ENCODE measurements at places on chromosomes 3 and 15.

GRCh38 chr3:195269375-195270078 is 1.4 kb downstream of the XXYLT1 start:
- no peak for DNase-seq

- DNase-seq: no peak
Measured at GRCh38 chr3:44419923-44420650, 57.4 kb downstream of the ZNF445 start.

DNA sequence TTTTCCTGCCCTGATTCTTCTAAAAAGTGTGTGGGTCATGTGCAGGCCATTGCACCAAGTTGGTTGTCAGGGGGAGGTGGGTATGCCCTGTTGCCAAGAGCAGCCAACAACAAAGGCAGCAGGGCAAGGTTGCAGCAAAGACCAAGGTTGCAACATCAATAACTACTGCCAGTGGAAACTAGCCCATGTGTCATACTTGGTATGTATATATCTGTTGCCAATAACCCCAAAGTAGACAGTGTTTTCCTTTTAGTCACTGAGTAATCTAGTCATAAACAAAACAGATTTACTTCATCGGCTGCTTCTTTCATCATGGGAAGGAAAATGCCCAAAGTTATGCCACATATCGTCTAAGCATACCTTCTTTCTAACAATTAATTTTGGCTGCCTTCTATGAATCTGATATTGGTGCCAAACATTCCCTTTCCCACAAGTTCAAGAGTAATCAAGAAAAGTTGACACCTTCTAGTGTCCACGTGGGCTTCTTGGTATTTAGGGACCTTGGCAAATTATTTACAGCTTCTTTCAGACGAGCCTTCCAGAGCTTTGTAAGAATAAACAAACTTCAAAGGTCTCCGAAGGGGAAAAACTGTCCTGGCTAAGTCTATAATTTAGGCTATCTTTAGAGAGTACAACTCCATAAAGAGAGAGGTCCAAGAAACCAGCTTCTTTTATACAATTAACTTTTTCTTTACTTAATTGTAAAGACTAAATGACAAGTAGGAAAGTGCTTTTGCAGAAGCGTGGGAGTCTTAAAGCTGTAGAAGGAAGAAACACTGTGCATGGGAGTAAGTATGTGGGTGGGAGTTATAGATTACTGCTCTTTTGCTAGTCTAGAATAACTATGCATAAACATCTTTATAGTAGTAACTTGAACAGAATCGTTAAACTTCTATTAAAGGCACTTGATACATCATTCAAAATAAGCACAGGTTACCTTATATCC is 10.0 kb upstream of the MBNL1 start:
- peak; percentile 98 for DNase-seq

GRCh38 chr3:179309225-179310078 is 13.4 kb upstream of the ZNF639 start:
- DNase-seq: no peak

GRCh38 chr15:81939604-81940440 is 106.0 kb downstream of the MEX3B start:
- DNase-seq: peak; percentile 58

DNA sequence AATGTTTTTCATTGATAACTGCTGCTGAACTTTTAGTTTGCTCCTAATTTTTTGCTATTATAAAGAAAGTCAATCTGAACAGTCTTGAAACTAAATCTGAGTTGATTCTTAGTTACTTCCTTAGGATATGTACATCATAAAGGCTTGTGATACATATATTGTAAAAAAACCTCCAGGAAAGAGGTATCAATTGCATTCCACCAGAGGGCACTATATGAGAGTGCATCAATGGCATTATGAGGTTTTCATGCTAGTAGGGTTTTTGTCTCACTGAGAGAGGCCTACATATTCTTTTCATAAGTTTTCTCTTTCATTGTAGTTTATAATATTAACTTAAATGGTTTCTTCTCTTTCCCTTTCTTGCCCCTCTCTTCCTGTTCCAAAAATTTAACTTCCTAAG is 46.9 kb downstream of the PIK3R4 start:
- peak; percentile 55 for DNase-seq

DNA sequence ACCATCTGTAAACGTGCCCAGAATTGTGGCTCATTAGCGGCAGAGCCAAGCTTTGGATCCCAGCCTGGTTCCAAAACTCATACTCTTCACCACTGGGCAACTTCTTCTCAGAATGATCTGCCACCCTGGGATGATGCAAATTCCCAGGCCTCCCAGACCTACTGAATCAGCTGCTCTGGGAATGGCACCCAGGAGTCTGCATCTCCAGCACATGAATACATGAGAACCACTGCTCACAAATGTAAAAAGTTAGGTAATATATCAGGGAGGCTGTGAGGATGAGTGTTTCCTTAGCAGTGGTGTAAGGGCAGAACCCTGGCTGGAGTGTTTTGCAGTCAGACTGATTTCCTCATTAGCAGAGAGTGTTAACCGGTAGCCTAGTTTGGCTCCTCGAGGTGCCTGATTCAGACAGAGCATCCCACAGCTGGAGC is 94.2 kb downstream of the LIPC start:
- DNase-seq: no peak

DNA sequence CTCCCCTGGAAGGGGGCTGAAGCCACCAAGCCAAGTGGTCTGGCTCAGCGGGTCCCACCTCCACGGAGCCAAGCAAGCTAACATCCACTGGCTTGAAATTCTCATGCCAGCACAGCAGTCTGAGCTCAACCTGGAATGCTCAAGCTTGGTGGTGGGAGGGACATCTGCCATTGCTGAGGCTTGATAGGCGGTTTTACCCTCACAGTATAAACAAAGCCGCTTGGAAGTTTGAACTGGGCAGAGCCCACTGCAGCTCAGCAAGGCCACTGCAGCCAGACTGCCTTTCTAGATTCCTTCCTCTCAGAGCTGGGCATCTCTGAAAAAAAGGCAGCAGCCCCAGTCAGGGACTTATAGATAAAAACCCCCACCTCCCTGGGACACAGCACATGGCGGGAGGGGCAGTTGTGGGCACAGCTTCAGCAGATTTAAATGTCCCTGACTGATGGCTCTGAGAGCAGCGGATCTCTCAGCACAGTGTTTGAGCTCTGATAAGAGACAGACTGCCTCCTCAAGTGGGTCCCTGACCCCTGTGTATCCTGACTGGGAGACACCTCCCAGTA is 23.2 kb upstream of the IGSF10 start:
- DNase-seq: no peak

DNA sequence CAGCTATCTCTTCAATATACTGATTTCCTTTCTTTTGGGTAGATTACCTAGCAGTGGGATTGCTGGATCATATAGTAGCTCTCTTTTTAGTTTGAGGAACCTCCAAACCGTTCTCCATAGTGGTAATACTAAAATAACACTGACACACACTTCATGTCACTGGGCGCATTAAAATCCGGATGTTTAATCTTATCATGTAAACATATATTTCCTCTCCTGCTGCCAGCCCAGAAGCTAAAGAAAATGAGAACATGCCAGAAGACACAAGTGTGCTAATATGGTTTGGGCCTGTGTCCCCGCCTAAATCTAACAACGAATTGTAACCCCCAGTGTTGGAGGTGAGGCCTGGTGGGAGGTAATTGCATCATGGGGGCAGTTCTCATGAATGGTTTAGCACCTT is 23.6 kb upstream of the KCNMB2 start:
- no peak for DNase-seq

DNA sequence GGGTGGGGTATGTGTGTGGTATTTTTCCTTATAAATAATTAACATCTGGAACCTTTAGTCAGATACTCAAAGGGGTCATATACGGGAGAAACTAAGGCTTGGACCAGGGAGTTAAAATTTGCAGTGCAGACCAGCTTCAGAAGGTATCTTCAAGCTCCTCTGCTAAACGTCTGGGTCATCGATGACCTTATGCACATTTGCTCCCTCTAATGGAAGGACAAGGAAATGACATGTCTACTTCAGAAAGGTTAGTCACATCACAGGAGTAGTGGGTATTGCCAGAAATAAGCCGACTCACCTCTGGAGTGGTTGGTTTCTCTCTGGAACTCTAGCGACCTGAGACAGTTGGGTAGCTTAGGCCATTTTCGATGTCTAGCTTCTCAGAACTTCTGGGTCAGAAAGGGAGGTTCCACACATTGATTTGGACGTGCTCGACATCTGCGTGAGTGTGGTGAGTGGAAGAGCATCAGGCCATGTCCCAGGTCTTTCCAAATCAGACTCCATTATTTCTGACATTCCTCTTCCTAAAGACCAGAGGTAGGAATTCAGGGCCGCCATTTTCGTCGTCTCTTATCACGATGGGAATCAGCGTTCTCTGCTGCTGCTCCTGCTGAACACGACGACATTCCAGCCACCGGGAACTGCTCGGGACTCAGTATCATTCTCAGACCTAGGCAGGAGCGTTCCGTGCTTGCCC is 31.8 kb upstream of the RASA2 start:
- peak; percentile 88 for DNase-seq

- no peak for DNase-seq
Measured at GRCh38 chr3:15803921-15804320, 6.1 kb upstream of the ANKRD28 start.

GRCh38 chr15:75738014-75738646 is 25.5 kb upstream of the CSPG4 start:
- no peak for DNase-seq

DNA sequence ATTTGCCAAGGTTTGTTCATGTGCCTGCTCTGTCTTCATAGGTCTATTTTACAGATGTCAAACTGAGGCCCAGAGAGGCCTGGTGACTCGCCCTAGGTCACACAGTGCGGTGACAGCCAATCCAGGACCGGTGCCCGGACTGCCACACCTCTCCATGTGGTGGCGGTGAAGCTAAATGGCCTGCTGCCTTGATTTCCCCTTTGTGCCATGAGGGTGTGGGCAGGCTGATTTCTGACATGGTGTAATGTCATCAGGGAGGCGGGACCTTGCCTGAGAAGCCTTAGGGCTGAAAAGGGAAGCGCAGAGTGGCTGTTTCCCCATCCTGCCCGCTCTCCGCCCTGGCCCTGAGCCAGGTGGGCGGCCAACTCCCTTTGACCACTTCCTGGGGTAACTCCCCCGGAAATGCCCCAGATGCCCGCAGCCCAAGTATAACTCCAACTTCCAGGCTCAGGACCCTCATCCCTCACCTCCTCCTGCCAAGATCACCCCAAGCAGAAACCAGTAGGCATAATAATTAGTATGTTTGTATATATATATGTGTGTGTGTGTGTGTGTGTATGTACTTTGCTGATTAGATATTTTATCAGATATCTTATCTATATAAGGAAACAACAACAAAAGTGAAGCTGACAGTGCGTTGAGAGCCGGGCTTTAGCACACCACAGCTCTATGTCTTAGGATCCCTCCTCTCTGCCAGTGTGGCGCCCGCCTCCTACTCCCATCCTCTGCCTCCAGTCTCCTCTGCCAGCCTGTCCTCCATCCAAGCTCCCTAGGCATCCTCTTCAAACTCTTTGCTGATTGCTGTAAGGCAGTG is 63.9 kb downstream of the IQSEC1 start:
- no peak for DNase-seq

GRCh38 chr3:54578417-54578816 is 349.4 kb downstream of the LRTM1 start:
- no peak for DNase-seq

- peak; percentile 36 for DNase-seq
Measured at GRCh38 chr3:183825456-183826161, at the start of gene MAP6D1. Gene MAP6D1 (minus strand): TSS chr3:183825577. CDS start chr3:183825547, 30 bp downstream.

GRCh38 chr3:16090024-16090423 is 84.5 kb upstream of the GALNT15 start:
- peak; percentile 86 for DNase-seq

DNA sequence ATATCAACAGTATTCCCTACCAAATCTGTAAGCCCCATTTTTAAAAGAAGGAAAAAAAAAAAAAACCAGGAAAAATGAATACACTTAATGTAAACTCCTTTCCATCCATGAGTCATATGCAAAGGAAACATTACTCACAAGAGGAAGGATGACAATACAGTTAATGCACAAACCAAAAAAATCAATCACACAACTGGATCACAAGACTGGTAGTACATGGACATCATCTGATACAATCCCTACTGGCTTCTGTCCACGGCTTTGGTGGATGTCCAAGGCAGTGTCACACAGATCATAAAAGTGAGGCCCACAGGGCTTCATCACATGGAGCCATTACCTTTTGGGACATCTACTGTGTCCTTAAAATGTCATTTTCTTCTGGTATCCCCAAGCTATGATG is 44.0 kb downstream of the SUCLG2 start:
- peak; percentile 73 for DNase-seq

DNA sequence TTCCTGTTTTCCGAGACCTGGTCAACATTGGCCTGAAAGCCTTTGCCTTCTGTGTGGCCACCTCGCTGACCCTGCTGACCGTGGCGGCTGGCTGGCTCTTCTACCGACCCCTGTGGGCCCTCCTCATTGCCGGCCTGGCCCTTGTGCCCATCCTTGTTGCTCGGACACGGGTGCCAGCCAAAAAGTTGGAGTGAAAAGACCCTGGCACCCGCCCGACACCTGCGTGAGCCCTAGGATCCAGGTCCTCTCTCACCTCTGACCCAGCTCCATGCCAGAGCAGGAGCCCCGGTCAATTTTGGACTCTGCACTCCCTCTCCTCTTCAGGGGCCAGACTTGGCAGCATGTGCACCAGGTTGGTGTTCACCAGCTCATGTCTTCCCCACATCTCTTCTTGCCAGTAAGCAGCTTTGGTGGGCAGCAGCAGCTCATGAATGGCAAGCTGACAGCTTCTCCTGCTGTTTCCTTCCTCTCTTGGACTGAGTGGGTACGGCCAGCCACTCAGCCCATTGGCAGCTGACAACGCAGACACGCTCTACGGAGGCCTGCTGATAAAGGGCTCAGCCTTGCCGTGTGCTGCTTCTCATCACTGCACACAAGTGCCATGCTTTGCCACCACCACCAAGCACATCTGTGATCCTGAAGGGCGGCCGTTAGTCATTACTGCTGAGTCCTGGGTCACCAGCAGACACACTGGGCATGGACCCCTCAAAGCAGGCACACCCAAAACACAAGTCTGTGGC is 16.9 kb downstream of the TMEM43 start:
- DNase-seq: no peak

DNA sequence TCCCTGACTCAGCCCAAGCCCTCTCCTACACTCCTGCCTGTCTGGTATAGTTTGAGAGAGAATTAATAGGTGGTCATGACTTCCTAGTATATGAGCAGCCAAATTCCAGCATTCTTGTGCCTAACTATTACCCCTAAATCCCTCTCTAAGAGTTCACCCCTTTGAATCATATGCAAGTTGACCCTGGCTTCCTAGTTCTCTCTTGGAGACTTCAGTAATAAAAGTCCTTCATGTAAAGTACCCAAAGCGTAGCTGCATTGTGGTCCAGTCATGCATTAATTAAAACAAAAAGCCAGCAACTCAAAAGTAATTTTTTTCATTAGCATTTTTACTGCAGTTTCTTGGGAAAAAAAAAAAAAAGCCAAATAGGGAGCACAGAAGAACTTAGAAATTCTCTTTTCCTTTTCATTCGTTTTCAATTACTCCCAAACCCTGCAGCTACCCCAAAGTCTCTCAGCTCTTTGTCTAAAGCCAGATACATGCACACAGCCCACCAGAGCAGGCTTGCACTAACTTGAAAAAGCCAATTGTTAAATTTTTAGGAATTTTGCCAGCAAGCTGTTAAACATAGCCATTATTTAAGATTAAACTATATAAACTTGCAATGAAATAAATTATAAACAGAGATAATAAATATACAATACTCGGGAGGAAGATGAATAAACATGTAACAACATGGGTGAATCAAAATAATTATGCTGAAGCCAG is 50.1 kb upstream of the STT3B start:
- DNase-seq: no peak

All from epithelial cell of esophagus (primary cell).